Ammon's horn (tissue), 1 donor: ENCODE measurements at places on chromosomes 5 and 9.

DNA sequence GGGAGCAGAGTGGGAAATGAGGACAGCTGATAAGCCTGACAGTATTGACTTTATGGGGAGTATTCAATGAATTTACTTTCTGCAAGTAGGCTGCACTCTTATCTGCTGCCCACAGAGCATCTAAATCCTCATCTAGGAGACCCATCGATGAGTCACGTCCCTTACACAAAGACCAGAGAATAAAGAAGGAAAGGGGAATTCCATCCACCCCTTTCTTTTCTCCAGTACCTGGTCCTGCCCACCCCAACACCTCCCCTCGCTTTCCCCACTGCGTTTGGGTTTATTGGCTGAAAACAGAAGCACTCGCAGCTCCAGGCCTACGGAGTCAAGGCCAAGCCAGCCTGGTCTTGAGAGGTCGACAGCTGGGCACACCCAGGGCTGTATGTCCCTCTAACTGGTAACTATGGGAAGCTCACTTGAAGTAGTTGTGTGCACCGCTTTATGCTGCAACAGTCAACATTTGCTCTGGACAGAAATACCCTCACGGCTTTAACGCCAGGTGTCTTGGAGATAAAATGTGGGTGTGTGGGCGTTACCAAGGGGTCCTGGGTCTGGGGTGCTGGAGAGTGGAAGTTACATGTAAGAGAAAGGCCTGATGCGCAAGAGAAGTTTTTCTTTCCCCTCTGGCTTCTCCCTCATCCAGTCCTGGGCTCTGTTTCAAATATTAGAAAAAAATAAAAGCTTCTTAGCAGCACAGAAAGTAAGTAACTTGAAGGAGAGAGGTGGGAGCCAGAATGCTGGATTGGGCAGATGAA is 14.5 kb upstream of the TAL2 start:
- no peak for DNase-seq

GRCh38 chr5:87778876-87779275 is 366.1 kb upstream of the CCNH start:
- no peak for DNase-seq

DNA sequence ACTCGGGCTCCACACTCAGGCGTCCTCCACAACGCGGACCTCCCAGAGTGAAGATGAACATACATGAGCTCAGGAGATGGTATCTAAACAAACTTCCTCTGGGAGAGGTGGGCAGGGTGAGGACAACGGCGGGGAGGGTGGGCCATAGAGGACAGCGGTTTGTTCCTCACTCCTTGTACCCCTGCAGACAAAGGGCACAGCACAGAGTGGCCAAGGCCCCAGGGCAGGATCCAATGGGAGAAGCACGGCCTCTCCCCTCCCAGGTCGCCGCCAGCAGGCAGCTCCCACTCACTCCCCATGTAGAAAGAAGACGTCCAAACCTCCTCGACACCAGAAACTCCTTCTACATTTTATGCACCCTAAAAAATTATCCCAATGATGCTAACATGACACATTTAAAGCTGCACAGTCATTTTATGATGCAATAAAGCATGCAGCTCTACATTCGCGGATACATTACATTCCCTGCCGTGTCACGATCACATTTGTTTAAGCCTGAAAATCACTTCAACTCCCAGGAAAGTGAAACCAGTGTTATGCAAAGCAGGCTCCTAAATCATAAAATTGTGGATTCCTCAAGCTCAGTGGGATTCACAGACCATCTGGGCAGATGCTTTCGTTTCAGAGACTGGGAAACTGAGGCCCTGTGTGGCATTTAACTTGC is 87.5 kb upstream of the SARDH start:
- no peak for DNase-seq

DNA sequence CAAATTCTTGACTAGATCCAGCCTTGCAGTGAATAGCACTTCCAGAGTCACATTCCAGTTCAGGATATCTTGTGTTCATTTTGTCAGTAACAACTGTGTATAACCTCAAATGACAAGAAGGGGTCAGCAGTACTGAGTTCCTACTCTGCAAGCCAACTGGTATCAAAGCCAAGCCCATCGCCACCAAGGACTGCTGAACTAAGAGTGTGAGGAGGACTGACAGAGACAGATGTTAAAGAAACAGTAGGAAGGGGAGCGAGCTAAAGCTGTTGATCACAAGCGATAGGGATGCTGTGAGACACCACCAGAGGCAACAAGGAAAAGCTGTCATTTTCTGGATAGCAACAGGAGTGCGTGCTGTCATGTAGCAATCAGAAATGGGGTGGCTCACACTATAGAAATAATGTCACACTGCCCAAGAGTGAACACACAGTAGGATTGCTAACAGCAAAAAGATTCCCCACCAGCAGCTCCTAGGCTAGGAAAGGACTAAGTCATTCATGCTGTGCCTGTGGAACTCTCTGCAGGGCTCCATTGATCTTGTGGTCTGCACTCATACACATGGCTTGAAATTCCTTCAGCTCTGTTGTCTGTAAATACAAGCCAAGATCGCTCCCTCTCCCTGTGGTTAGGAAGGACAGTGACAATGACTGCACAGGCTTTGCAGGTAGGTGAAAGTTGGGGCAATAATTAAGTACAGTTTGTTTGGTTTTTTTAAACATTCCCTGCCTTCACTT is 658.6 kb downstream of the NR2F1-AS1 start:
- DNase-seq, result no peak

GRCh38 chr9:131284856-131285255 is 4.7 kb upstream of the PLPP7 start:
- DNase-seq, result no peak

DNA sequence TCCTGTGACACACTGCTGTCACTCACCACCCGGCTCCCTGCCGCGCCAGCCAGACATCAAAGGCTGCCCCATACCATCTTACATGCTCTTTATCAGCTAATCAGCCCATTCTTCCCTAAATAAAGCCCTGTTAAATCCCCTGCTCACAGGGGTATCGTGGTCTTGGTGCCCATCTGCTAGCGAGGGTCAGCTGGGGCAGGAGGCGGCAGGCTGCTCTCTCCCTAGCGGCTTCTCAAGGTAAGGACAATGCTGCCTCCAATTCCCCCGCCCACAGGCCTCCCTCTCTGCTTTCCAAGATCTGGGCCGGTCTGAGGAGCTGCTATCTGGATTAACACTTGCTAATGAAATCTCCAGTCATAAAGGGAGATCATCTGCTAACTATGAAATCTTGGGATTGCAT is 26.8 kb downstream of the BARHL1 start:
- no peak for DNase-seq

- DNase-seq, result no peak
These were observed 9.5 kb upstream of the UGCG start for GRCh38 chr9:111886983-111887718.

DNA sequence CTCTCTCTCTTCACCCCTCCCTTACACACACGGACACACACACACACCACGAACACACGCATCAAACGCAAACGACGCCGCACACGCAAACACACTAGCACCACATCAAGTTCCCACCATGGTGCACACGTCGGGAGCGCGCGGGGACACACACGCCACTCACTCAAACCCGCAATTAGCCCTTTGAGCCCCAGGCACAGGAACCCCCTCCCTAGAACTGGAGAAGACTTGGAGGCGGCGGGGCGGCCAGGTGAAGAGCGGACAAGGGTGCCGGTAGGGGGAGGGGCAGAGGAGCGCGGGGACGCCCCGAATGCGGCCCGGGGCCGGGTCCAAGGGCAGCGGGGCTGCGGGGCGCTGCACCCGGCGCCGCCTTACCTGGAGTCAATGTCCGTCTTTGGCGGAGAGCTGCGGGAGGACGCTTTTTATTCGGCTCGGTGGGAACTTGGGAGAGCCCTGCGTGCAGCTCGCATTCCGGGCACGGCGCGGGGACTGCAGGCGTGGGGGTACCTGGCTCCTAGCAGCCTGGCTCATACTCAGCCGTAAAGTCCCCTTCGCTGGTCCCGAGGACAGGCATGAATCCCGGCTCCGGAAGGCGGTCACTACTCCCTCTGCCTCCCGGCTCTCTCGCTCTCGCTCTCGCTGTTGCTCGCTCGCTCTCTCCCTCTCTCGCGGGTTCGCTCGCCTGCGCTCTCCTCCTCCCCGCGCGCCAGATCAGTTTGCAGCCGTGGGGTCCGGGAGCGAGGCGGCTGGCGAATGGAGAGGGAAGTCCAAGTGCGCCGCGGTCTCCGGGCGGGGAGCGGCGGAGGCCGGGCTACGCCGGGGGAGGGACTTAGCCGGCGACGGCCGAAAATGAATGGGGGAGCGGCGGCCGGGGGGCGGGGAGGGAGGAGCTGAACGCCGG is at the start of gene BRINP1:
Gene BRINP1, minus strand, starts transcription at position 755 of the 901 bp plus-strand sequence. CDS start 56,080 bp downstream, outside the sequence.
- peak; percentile 82 for DNase-seq

- no peak for DNase-seq
These were observed 11.0 kb downstream of the NHP2 start for GRCh38 chr5:178142642-178143041.

GRCh38 chr9:116061546-116062205 is 91.9 kb upstream of the PAPPA start:
- no peak for DNase-seq

GRCh38 chr9:89448381-89448780 is 49.5 kb downstream of the SEMA4D start:
- DNase-seq, result peak; percentile 96

DNA sequence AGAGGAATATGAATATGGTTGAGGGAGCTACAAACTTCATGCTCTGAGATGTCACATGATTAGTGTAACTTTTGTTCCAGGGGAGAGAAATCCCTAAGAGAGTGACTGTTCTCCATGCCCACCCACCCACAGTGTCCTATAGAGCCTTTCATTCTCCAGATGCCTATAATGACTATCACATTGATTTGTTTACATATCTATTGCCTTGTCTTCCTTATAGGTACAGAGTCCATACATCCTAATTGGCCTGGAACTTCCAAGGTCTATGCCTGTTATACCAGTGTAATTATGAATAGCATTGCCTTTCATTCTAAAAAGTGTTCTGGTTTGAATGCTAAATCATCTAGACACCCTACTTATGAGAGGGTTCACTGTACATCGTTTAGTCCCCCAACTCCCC is 475.4 kb downstream of the RAB3C start:
- DNase-seq, result no peak

GRCh38 chr5:132500931-132501628 is 10.5 kb upstream of the IRF1 start:
- peak; percentile 80 for DNase-seq

- no peak for DNase-seq
These were observed 66.2 kb upstream of the CLINT1 start for GRCh38 chr5:157924931-157925729.

GRCh38 chr5:67318746-67319145 is 122.1 kb upstream of the CD180 start:
- DNase-seq, result no peak

DNA sequence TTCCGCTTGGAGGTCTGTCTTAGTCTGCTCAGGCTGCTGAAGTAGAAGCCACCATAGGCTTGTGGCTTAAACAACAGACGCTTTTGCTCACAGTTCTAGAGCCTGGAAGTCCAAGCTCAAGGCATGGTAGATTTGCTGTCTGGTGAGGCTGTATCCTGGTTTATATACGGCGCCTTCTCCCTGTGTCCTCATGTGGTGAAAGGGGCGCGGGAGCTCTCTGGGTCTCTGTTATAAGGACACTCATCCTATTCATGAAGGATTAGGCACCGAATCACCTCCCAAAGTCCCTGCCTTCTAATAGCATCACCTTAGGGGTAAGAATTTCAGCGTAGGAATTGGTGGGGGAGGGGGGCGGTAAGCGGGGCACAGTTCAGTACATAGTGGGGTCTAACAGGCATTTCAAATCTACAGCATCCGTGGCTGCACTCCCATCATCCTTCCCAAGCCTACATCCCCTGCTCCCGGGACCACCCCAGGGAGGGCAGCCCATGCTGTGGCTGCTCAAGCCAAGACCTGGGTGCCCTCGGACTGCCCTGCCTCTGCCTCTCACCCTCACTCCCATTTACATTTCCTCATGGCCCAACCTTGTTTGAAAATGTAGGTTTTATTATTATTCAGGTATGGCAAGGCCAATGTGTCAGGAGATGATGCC is 15.1 kb upstream of the LPCAT1 start:
- no peak for DNase-seq

DNA sequence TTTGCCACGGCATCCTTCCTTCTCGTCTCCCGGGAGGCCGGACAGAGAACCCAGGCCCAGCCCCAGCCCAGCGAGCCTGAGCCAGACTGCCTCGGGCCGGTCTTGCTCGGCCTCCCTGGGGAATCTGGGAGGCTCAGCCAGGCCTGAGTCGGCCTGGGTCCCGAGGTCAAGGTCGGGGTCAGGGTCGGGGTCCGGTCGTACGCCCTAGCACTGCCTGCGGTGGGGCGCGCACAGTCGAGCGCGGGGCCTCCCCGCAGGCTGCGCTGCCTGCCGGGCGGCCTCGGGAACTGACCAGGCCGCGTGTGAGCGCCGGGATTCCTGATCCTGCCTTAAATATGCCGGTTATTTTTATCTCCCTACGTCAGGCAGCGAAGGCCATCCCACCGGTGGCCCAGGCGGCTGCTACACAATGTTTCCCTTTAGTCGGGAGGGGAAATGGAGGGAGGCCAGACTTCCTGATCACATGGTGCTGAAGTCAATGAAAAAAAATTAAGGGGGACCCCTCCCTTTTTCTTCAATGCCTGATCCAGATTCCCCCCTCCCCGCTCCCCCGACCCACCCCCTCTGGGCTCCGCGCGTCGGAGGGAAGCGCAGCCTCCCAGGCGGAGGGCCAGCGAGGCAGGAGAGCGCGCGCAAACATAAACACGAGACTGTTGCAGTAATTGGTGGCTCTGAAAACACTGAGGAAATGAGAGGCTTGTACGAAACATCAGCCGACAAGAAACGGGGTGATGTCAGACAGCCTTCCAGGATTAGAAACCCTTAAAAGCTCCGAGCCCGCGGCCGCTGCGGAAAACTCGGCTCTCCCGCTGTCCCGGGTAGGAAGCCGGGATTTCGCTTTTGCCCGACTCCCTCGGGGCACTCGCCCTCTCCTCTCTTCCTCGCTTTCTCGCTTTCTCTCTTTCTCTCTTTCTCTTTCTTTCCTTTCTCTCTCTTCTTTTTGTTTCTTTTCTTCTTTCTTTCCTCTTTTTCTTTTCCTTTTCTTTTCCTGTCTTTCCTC is 148.2 kb upstream of the KLF4 start:
- peak; percentile 89 for DNase-seq

DNA sequence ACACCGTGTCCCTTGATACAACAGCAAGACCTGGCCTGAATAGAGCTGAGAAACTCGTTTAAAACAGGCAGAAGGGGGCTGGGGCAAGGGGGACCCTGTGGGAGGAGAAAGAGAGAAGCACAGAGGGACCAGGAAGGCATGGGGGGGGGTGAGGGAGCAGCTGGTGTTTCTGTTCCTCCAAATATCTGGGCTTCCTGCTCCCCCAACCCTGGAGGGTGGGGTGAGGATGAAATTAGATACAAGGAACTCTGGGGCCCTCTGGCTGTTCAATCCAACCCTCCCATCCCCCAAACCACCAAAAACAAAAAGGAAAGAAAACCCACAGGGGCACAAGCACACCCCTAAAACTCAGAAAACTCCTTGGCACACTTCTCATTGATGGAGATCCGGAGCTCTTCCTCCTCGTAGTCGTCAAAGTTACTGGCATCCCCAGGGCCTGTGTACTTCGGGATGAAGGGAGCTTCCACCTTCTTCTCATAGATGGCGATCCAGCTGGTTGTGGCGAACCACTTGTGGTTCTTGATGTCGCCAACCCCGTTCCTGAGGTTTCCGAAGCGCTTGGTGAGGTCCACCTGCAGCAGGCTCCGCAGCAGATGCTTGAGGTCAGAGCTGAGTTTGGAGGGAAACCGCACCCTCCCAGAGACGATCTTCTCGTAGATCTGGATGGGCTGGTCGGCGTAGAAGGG is 1.1 kb downstream of the PRKACG start:
- no peak for DNase-seq

GRCh38 chr9:121196389-121196788 is 5.3 kb downstream of the RAB14 start:
- DNase-seq, result no peak

GRCh38 chr9:106321394-106322180 is 541.4 kb upstream of the ZNF462 start:
- DNase-seq, result no peak
